Right lobe of liver (tissue), 6 donors: ENCODE measurements at places on chromosomes 16 and 17. TPM values are rescaled to one million over a fixed set of nuclear protein-coding genes. Genes with fewer than 3 reads are reported as not detected.

NUFIP2 gene
- 31.2 TPM for total RNA-seq

KIF2B gene
- not detected for total RNA-seq

ACBD4 gene
- 53.5 TPM for total RNA-seq

MYH4 gene
- total RNA-seq = not detected

CDRT15L2 gene
- not detected for total RNA-seq

KCNAB3 gene
- 1.0 TPM for total RNA-seq

FOXL1 gene
- total RNA-seq = 0.66 TPM

NUTF2 gene
- 23.4 TPM for total RNA-seq

FBXW10 gene
- total RNA-seq = 0.24 TPM

SULT1A4 gene
- 5.2 TPM for total RNA-seq

PRSS8 gene
- total RNA-seq = 5.6 TPM

KRT33A gene
- total RNA-seq = not detected

PEX12 gene
- total RNA-seq = 6.4 TPM

MYH10 gene
- 32.9 TPM for total RNA-seq

CSH2 gene
- total RNA-seq = not detected

BRICD5 gene
- total RNA-seq = 1.9 TPM

LRRC46 gene
- total RNA-seq = 0.12 TPM

CCL1 gene
- not detected for total RNA-seq

IRX6 gene
- total RNA-seq = not detected

NPIPB6 gene
- total RNA-seq = not detected

MT1E gene
- total RNA-seq = 694 TPM

SLC6A2 gene
- 0.37 TPM for total RNA-seq

VWA3A gene
- total RNA-seq = not detected

GLIS2 gene
- total RNA-seq = 2.6 TPM

MPV17L gene
- 9.3 TPM for total RNA-seq
